ENCODE measurements at places on chromosomes 2 and 18.

DNA sequence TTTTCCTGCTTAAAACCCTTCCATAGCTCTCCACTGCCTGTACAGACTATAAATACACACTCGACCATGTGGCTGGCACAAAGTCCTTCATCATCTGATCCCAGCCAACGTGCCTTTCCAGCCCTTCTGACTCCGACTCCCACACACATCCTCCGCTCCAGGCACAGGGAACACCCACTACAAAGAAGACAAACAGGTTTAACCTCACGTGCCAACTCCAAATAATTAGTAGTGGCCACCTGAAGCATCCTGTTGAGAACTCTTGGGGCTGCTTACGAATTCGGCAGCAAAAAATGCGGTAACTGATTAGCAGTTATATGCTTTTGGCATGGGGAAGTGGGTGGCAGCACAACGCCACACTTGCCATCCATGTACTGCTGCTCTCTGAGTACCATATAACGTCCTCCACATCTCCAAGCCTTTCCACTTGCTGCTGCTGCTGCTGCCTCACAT, 12.1 kb downstream of the SPIRE1 start:
- DNase-seq = no peak

GRCh38 chr2:157572725-157573124, 55.9 kb downstream of the ACVR1C start:
- no peak for DNase-seq

GRCh38 chr2:31932589-31932988, 78.2 kb downstream of the MEMO1 start:
- no peak for DNase-seq

- no peak for DNase-seq
Measured at GRCh38 chr2:180669016-180669415, 311.4 kb upstream of the UBE2E3 start.

- DNase-seq = no peak
Measured at GRCh38 chr18:26745288-26746181, 120.0 kb downstream of the AQP4 start.

- DNase-seq = no peak
Measured at GRCh38 chr2:152171718-152172117, 3.8 kb downstream of the STAM2 start.

Data from fibroblast of skin of right biceps (primary cell).